Activated T-cell treated with anti-CD3 and anti-CD28 coated beads, Interleukin-2, amount 50 U/mL, for 48 hours (primary cell): ENCODE measurements at places on chromosomes 13 and 19.

GRCh38 chr13:50594276-50595051, 249.0 kb downstream of the DLEU7 start:
- peak; percentile 61 for DNase-seq

GRCh38 chr19:14566712-14567077, 5.2 kb downstream of the NDUFB7 start:
- DNase-seq, result no peak

GRCh38 chr19:2636141-2636896, 66.2 kb downstream of the GNG7 start:
- no peak for DNase-seq

GRCh38 chr19:13207237-13207845, 57.1 kb downstream of the IER2 start:
- DNase-seq, result no peak

DNA sequence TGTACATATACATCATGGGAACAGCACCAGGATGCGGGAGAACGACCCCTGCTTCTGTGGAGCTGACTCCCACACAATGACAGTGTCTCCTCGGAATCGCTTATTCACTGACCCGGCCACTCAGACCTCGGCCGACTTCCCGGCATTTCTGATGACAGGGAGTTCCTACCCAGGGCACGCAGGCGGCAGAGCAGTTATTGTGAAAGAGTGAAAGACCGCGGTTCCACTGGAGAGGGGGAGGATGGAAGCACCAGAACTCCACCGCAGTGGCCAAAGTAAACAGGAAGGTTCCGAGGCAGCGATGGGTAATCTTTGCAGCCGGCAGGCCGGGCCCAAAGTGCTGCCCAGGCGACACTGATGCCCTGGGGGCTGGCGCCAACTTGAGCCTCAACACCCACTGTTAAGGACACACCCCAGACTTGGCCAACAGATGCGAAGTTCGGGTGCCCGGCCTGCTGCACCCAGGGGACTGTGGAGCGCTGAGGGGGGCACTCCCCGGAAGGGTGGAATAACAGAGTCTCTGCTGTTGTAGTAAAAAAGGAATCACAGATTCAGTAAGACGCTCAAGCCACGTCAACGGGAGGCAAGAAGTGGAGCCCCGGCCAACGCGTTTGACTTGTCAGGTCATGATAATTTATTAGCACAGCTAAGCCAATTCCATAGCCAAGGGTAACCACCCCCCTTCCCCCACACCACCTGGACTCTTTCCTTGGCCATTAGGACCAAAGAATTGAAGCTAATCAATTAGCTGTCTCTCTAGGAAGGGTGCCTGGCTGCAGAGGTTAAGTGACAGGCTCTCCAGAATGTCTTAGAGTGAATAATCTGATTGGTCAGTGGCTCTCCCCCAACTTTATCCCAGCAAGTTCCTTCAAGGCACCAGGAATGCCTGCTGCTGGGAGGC, 5.8 kb downstream of the MLLT1 start:
- no peak for DNase-seq

DNA sequence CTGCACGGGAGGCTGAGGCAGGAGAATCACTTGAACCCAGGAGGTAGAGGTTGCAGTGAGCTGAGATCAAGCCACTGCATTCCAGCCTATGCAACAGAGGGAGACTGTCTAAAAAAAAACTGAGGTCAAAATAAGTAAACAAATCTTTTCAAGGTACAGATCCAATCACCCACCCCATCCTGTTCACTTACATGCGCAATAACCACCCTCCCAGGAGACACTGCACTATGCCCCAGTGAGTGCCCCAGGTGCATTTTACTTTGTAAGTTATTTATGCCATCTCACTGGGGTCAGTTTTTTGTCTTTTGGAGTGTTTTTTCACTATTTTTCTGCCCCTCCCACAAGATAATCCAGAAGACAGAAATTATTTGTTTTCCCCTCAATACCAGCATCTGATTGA, 6.9 kb upstream of the ZNF253 start:
- DNase-seq, result no peak

DNA sequence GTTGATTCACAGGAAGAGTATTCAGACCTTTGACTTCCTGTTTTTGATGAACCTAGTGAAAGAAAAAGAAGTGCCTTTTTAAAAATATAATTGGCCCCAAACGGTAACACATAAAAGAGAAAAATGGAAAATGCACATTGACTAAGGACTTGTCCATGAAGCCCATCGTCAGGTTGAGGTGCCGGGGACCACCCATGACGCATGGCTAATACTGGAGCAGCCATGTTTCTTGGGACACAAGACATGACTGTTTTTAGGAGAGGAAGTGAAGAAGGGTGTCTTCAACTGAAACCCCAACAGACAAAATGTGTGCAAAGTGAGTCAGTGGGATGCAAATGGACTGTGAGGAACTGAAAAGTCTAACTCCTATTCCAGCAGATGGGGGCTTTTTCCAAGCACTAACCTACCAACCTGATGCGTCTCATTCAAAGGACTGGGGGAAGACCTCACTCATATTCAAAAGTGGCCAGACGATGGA, 459.4 kb downstream of the FOXO1 start:
- peak; percentile 59 for DNase-seq

DNA sequence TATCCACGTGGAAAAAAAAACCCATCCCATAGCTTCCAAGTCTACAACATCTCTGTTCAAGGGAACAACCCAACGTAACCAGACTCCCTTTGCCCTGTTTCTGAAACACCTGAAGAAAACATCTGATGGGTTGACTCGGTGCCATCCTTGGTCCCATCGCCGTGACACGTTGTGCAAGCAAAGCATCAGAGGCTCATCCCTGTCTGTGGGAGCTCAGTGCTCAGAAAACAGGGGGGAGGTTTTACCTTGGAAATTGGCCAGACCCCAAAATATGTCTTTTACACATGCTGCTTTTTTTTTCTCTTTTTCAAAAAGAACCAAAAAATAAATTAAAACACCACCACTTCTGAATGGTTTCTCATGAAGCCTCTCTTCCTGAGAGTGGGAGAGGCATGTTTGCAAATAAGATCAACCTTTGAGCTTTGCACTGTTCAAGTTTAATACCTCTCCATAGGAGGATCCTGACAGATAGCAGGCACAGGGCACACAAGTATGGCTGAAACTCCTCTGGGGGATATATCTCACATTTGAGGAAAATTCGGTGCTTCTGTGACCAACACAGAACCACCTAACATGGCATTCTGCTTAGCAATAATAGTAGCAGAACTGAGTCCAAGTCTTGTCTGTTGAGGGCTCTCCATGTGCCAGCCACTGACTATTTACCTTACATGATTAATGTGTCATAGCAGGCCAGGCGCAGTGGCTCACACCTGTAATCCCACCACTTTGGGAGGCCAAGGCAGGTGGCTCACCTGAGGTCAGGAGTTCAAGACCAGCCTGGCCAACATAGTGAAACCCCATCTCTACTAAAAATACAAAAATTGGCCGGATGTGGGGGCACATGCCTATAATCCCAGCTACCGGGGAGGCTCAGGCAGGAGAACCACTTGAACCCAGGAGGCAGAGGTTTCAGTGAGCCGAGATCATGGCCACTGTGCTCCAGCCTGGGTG, 7.0 kb upstream of the PVR start:
- no peak for DNase-seq

GRCh38 chr13:102965802-102966201, 100.4 kb downstream of the SLC10A2 start:
- DNase-seq, result no peak

DNA sequence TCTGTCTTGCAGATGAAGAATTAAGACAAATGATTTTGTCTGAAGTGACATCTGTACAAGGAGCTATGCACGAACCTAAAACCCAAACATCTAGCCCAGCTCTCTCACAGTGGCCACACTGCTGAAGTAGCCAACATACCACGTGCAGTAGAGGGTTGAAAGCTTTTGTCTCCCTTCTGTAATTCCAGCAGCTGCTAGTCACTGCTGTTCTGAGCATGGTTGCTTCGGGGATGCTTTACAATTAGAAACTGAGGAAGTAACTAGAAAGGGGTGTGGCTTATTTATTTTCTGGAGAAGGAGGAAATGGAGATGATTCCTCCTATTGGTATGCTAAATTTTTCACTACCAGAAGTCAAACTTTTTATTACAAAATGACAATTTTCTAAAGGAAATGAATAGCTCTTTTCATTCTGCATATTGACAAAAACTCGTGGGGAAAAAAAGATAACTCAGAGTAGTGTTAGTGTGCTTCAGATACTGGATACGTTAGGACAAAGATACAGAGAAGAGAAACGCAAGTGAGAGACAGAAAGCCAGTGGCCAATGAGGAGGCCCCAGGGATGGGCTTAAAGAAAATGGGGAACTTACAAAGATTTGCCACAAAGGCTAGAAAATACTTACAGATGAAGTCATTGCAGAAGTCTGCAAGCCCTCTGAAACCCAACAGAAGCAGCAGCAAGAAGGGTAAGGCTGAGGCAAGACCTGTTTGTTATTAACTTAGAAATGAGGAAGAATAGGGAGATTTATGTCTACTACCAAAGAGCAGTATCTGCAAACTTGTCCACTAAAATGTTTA, 192.7 kb upstream of the MIR17HG start:
- DNase-seq, result no peak

- no peak for DNase-seq
Measured at GRCh38 chr13:91659256-91660075, 261.0 kb downstream of the GPC5 start.

DNA sequence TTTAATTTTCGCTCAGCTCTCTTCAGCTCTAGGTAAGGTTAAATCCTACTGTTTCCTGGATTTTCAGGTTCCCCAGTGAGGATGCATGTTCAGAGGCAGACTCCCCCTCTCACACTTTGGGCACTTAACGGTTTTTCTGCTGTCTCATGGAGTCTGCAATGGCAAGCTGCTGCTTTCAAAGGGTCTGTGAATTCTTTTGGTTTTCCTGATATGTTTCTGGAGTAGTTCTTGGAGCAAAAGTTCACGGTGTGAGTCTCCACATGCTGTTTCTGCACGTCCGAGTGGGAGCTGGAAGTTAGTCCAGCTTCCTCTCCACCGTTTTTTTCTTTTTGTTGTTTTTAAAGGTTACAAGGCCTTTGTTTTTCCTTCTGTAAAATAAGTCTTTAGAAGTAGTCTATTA, 35.4 kb downstream of the DNAJC15 start:
- no peak for DNase-seq

GRCh38 chr13:41678848-41679247, 221.5 kb downstream of the RGCC start:
- no peak for DNase-seq

DNA sequence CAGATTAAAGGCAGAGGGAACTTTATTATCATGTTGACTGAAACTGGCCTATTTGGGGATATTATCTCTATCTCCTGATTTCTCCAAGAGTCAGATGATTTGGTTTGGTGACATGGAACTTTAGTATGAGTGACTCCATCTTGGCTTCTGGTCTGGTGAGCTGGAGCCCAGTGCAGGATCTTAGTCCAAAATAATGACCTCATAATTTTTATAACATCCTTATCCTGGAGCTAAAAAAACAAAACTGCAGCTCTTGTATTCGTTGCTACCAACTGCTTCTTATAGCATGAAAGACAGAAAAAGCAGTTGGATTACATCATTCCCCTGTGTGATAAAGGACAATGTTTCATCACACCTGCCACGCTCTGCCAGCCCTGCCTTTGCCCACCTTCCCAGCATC, 39.3 kb upstream of the RNF17 start:
- DNase-seq, result no peak

- DNase-seq, result no peak
Measured at GRCh38 chr13:113232208-113233003, 23.0 kb downstream of the CUL4A start.

- DNase-seq, result no peak
Measured at GRCh38 chr13:77300176-77301037, 26.5 kb downstream of the MYCBP2 start.

GRCh38 chr19:33124207-33125098, 7.5 kb upstream of the WDR88 start:
- DNase-seq, result no peak

GRCh38 chr19:56131651-56132050, 9.4 kb upstream of the ZNF444 start:
- no peak for DNase-seq

- no peak for DNase-seq
Measured at GRCh38 chr19:6524311-6524710, 6.5 kb upstream of the TNFSF9 start.

DNA sequence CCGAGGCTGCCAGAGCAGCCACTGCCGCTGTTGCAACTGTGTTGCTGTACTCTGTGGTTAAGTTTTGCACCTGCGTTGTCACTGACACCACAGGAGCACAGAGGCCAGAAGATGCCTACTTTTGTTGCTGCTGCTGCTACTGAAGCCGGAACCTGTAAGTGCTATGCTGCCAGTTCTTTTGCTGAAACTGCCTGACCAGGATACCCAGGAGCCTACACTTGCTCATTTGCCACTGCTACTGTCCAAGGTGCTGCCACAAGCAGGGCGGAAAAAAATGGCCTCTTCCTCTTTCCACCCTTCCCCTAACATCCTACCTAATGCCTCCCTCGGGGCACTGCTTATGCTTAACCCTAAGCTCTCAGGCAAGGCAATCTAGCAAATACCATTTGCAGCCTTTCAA, 29.0 kb upstream of the NBEA start:
- no peak for DNase-seq

DNA sequence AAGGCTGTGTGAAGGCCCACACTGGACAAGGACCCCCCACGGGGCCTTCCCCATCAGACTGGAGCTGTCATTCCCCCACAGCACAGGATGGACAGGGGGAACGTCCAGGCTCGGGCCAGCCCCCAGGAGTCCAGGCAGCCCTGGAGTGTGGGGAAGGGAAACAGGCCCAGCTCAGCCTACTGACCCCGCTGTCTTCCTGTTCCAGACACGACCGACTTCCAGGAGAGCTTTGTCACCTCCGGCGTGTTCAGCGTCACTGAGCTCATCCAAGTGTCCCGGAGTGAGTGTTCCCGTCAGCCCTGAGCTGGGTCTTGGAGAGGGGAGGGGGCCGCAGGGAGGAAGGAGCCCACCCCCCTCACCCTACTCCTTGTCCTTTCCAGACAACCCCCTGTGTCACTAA, 47.0 kb downstream of the SMIM24 start:
- no peak for DNase-seq

DNA sequence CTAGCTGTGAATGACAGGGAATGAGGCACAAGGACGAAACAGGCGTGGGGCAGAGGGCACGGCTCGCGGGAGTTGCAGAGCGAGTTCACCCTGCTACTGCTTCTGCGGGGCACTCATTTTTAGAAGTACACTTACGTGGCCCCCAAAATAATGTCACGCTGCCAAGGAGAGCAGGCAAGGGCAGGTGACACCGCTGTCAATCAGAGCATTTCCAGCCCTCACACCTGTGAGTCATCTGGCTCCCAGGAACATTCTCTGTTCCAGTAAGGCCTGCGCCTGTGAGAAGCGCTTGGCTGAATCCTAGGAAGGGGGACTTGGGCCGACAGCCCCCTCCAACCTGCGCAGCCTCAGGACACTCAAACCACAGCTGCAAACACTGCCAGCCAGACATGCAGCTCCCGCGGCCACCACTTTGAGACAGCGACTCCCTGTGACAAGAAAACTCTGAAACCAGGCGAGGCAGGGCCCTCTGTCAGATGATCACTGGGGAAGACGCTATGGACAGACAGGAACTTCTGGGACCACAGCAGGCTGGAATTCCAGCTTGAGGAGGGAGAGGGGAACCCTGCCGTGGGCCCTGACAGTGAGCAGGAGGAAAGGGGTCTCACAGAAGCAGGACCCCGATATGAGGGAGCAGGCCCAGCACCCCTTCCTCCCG, 12.7 kb downstream of the DOT1L start:
- no peak for DNase-seq
